ENCODE measurements at places on chromosomes 5 and 9.

GRCh38 chr9:73074176-73074708 lies 77.4 kb upstream of the ANXA1 start:
- peak; percentile 58 for DNase-seq

- no peak for DNase-seq
Measured at GRCh38 chr5:168844016-168844921, 265.1 kb upstream of the PANK3 start.

DNA sequence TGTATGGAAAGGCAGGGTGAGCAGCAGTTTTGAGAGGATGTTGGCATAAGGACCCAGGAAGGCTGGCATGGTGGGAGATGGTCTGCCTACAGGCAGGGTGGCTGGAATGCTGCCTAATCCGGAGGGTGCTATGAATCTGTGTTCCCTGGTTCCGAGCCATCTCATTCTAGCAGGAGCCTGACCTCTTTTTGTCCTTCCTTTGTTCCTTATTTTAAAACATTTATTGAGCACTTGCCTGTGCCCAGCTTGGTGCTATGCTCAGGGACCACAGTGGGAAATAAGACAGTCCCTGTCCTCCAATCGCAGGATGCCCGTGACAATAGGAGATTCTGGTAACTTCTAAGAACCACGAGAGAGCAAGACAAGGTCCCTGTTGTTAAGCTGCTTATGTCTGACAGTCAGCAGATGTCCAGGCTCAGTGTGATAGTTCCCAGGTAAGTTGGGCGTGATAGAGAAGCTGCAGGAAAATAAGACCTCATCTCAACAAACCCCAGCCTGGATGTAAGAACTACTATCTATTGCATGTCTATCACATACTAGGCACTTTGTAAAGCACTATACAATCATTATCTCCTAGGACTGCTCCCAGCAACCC lies 9.1 kb upstream of the ZBTB34 start:
- no peak for DNase-seq

DNA sequence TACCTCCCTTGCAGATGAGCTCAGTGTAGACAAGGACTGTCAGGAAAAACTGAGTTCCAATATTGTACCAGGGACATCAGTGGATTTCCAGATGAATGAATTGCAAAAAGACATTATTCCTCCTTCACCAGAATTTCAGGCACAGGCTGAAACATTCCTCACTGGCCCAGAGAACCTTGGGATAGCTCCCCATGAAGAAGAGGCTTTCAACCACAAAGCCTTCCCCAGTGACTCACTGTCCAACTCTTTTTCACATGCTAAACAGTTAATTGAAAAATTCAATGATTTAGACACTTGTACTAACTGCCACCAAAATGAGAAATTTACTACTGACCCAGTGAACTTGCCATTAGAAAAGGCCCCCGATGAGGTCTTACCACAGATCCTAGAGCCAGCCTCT lies 144.5 kb downstream of the UNC13B start:
- DNase-seq: peak; percentile 55

DNA sequence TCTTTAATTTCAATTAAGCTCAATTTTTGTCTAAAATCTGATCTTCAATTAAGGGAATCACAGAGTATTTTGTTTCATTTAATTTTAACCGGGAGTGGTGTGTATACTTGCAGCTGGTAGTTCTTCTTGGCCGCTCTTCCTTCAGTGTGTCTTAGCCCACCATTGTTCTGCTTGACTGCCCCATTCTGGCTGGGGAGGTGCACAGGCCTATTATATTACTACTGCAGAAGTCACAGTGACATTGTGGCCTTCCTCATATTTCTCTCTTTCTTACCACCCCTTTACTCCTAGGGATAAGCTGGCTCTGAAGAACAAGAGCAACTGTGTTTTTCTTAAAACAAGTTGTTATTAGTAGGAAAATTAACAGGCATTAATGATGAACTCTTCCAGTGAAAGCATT lies 123.7 kb downstream of the ATG10 start:
- no peak for DNase-seq

- DNase-seq: no peak
Measured at GRCh38 chr9:84778570-84778969, 109.0 kb downstream of the NTRK2 start.

GRCh38 chr9:136997830-136998234 lies 1.5 kb upstream of the CLIC3 start:
- no peak for DNase-seq

GRCh38 chr5:169832304-169832703 lies 148.0 kb downstream of the INSYN2B start:
- DNase-seq: no peak

DNA sequence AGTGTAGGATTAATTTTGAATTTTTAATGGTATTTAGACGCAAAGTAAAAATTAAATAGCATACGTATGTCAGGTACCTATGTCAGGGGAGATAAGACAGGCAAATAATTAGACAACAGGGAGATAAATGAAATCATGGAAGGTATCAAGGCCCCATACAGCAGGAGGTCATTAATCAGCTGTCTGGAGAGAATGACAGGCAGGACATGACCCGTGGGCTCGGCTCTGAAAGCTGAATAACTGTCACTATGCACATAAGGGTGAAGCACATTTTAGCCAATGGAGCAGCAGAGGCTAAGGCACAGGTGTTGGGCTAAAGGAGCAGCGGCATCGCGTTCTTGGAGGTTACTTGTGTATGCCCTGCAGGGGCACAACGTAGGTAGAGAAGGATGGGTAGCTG lies 11.9 kb downstream of the SLC25A51 start:
- no peak for DNase-seq

GRCh38 chr5:31496301-31496700 lies 35.6 kb downstream of the DROSHA start:
- no peak for DNase-seq

- DNase-seq: peak; percentile 7
Measured at GRCh38 chr5:8458038-8458383, 589.1 kb downstream of the MTRR start.

GRCh38 chr9:75432888-75433287 lies 344.6 kb downstream of the OSTF1 start:
- no peak for DNase-seq

- DNase-seq: peak; percentile 32
Measured at GRCh38 chr5:170076211-170076610, 29.5 kb upstream of the FOXI1 start.

GRCh38 chr5:541539-542318 lies 17.5 kb upstream of the SLC9A3 start:
- no peak for DNase-seq

GRCh38 chr5:55343609-55344008 lies 35.8 kb downstream of the MTREX start:
- no peak for DNase-seq

DNA sequence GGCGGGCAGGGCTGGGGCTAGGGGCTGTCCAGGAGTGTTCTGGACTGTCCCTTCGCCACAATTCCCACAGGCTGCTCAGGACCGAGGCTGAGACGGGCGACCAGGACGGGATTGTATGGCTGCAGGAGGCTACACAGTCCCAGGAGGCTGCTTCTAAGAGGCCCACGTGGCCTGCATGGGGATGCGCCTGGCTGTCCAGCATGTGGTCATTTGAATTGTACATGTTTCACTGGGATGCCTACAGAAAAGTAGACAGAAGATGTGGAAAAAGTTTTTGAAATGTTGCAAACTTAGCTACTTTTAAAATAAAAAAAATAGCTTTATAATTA lies 32.6 kb upstream of the SPTLC1 start:
- no peak for DNase-seq

- DNase-seq: no peak
Measured at GRCh38 chr9:35533398-35533797, 43.5 kb downstream of the RUSC2 start.

DNA sequence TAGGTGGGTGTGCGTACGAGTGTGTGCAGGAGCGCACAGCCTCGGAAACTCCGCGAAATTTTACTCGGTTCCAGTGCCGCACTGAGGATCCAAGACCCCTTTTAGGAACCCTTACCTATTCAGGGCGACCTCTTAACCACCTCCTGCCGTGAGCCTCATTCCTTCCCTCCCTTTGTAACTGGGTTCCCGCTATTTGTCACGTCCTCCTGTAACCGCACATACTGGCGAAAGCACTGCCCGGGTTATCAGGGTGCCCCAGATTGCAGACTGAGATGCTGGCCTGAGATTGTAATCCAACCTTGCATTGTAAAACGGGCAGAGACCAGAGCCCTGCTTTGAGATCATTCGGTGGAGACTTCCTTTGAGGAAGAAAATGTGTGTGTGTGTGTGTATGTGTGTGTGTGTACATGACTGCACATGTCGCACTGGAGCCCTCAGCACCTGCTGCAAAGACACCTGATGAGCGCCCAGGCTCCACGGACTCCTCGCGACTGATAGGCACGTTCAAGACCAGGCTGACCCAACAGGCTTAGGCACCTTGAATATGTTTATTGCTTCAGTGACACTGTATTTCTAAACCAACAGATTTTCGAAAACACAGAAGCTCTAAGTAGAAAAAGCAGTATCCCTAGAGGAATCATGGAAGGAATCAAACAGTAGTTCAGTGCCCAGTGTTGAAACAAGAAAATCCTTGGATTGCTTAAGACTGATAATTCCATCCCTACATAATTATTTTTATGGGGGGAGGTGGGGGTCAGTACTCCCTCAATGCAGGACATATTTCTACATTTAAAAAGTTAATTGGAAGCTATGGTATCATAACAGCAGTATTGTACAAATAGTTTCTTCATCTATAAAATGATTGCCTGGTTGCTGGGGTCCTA lies 86.5 kb upstream of the TNFAIP8 start:
- DNase-seq: peak; percentile 19

GRCh38 chr5:135163391-135163790 lies 129.4 kb upstream of the PITX1 start:
- DNase-seq: no peak

- no peak for DNase-seq
Measured at GRCh38 chr9:72038408-72038807, 22.0 kb downstream of the C9orf57 start.

GRCh38 chr9:114291886-114292590 lies 30.9 kb upstream of the ORM1 start:
- DNase-seq: no peak

DNA sequence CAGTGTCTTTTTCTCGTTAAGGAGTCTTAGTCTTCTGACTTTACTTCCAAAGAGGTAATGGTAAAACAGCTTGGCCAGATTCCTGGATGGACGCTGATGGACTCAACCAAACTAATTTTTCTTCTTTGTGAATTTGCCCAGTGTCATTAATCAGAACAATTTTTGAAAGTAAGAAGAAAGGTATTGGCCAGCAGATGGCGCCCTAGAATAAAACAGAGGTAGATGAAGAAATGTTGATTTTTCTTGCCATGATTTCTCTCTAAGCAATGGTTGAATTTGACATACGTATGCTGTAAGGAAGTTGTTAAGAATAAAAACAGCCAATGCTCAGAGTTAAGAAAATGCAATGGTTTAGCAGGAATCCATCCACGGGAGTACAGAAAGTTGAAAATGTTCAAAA lies 500.0 kb downstream of the DIRAS2 start:
- DNase-seq: peak; percentile 21

DNA sequence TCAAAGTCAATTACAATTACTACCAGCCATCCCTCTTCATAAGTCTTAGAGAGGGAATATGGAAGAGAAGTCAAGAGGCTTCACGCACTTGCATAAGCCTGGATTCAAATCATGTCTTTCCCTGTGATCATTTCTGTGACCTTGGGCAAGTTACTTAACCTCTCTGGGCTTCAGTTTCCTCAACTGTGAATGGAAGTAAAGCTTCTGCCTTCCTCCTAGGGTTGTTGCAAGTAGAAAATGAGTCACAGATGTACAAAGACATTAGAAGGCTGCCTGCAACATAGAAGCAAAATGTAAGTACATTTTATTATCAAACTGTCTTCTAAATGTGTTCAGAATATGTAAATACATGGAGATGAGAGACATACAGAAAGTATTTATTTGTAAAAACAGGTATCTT lies 42.3 kb upstream of the SEMA6A start:
- DNase-seq: no peak

DNA sequence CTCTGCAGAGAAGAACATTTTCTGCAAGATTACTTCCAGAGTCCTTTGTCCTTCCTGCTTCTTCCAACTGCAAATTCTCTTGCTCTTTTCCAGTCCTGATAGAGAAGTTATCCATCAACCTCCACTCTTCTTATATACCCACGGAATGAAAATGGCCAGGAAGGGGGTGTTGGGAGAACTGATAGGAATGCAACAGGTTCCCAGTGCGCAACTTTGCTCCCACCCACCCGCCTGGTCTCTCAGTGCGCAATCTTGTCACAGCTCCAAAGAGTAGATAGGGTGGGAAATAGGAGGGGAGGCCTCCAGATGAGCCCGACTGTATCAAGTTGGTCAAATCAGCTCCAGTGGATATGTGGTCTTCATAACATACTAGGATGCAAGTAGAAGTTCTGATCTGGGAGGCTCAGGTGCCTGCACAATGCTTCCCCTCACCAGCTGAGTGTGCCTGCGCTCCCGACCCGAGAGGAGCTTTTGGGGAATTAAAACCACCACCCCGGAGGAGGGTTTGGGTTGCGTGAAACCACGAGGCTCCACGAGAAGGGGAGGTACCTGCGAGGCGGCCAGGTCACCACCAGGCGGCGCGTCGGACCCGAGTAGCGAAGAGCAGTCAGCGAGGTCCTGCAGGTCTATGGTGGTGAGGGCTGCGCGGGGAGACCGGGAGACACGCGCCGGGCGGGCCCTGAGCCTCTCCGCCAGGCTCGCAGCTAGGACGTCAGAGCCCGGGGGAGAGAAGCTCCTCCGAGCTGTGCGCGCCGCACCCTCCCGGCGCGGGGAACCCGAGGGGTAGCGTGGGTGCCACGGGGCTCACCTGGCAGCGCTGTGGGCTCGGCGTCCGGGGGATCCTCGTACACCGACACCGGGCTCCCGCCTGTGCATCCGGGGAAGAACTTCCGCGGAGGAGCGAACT lies 835 bp downstream of the MCIDAS start:
- DNase-seq: peak; percentile 28

DNA sequence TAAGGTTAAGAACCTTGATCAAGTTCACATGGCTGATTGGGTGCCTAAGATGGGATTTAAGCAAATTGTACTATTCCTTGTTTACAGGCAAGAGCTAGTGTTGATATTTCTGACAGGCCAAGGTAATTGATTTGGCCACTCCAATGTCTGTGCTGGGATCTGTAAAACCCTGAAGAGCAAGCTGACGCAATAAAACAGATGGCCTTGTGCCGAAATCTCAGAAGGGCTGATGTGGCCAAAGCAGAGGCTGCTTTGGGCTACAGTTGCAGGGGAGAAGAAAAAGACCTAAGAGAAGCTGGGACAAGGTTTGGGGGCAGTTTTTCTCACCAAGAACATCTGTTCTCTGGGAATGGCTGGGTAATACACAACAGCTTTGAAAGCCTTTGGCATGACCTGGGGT lies 463.2 kb upstream of the ZNF608 start:
- no peak for DNase-seq

GRCh38 chr5:173890195-173890991 lies 2.2 kb downstream of the CPEB4 start:
- peak; percentile 74 for DNase-seq

DNA sequence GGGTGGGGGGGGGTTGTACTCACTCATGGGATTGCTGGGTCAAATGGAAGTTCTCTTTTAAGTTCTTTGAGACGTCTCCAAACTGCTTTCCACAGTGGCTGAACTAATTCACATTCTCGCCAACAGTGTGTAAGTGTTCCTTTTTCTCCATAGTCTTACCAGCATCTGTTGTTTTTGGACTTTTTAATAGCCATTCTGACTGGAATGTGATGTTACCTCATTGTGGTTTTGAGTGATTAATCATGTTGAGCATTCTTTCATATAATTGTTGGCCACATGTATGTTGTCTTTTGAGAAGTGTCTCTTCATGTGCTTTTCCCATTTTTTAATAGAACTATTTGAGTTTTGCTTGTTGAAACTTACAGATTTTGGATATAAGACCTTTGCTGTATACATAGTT lies 94.9 kb upstream of the PLPPR1 start:
- DNase-seq: peak; percentile 2
